ENCODE measurements at places on chromosomes 16 and 17.

- DNase-seq, result no peak
Measured at GRCh38 chr16:1958715-1959268, 546 bp upstream of the NDUFB10 start.

GRCh38 chr17:60749050-60749449 is 71.4 kb downstream of the BCAS3 start:
- DNase-seq, result no peak

DNA sequence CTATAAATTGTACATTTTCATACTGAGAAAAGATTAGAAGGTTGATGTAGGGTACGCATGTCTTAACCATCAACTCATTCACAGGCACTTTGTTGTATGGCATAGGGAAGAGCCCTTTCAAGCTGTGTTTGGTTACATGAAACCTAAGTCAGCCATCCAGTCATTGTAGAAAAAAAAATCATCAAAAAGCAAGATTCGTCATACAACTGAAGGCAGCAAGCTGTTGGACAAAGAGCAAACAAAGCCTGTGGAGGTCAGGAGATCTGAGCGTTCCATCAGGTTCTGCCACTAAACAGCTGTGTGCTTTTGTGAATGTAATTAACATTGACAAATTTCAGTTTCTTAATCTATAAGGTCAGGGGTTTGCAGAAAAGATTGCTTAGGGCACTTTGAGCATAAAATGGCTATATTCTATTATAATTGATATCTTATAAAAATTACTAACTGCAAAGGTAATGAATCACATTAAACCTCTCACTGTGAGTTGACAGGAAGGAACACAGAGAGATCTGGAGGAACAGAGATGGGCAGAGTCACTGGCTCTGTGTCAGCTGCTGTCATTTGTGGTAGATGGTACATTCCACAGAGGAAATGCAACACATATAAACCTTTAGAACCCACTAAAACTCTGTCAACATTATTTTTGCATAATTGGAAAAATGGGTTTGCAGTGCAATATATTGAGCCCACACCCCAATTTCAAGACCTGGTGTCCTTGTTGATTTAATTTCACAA is 66.3 kb upstream of the MYOCD start:
- no peak for DNase-seq

GRCh38 chr17:50297407-50297865 is 23.2 kb downstream of the TMEM92 start:
- DNase-seq, result peak; percentile 79

DNA sequence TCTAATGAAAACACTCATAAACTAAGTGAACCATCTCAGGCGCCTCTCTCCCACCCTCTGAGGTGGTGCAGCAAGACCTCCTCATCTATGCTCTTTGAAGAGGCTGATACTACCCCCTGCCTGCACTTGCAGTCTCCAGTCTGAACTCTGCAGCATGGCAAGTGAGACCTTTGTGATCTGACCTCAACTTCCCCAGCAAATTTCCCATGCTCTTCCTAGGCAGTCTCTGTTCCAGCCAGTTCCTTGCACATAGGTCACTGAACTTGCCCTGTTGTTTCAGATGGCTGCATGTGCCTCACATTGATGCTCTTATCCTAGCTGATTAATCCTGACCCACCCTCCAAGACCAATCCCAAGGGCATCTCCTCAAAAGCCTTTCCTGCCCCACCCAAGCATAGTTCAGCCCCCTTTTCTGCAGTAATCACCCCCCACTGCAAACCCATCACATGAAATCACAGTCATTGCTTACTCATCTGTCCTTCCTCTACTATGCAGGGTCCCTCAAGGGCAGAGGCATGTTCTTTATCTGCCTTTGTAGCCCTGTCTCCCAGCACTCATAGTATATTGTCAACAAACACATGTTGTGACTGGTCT is 42.0 kb downstream of the TBX21 start:
- no peak for DNase-seq

DNA sequence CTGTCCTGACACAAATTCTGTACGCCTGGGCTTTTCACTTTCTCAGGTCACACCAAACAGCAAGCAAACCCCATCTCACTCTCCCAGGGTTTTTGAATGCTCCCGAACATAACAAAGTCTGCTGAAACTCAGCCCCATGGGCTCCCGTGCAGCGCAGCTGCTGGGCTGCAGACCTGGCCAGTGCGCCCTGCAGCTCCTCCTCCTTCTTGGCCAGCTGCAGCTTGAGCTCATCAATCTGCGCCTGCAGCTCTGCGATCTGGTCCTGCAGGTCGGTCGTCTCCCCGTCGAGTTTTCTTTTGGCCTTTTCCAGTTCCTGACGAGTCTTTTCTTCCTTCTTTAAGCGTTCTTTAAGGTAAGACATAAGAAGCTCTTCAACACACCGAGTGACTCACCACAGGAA is 70.5 kb downstream of the NDEL1 start:
- DNase-seq, result no peak

DNA sequence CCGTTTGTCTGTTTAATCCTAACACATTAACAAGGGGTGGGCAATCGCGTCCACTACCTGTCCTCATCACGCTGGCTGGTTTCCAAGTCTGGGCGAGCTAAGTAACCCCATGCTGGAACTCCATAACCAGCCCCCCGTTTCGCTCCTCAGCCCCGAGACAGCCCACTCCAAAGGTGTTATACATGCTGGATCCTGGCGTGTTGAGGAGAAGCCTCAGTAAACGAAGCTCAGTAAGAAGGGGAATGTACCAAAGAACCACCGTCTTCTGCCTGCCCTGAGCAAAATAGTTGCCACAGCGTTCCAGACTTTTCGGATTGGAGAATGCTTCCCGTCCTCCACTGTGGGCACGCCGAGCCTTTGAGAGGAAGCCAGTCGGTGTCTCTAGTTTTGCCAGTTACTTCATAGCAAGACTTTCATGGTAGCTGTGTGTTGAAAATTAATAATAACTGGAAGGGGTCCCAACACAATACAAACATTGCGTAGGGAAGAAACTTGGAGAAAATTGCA is 16.1 kb upstream of the C17orf78 start:
- no peak for DNase-seq

- no peak for DNase-seq
Measured at GRCh38 chr17:63563339-63563738, 13.1 kb downstream of the DCAF7 start.

DNA sequence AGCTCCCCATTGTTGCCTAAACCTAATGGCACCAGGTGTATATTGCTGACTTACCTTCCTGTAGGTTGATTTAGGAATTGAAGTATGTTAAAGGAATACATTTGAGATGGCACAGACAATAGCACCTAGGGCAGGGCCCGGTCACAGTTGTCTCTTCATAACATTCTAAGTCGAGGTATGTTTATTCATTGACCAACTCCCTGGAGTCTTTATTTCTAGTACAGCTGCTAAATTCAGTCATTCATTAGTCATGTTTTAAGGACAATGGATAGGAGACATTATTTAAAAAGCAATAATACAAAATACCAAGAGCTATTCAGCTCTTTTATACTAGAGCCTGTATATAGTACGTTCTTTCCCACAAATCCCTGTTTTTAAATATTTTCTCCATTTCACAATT is 369.5 kb upstream of the HSBP1 start:
- DNase-seq, result no peak

GRCh38 chr17:9644910-9645751 is at the start of gene USP43:
Gene USP43, plus strand, starts transcription at chr17:9645517. Its CDS starts 116 bp downstream, at chr17:9645633.
- DNase-seq, result no peak

DNA sequence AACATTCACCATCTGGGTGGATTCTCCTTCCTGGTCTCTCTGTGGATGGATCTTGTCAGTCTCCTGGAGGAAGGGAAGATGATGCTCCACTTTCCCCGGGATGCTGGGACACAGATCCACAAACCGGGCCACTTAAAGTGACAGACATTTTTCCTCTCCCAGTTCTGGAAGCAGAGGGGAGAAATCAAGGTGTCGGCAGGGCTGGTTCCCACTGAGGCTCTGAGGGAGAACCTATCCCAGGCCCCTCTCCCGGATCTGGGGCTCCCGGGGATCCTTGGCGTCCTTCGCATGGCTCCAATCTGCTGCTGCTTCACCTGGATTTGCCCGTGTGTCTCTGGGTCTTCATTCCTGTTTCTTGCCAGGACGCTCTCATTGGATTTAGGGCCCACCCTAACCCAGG is 263.1 kb upstream of the TNRC6C start:
- DNase-seq, result peak; percentile 6

- DNase-seq, result no peak
Measured at GRCh38 chr16:80924372-80924978, 82.2 kb downstream of the CMC2 start.

DNA sequence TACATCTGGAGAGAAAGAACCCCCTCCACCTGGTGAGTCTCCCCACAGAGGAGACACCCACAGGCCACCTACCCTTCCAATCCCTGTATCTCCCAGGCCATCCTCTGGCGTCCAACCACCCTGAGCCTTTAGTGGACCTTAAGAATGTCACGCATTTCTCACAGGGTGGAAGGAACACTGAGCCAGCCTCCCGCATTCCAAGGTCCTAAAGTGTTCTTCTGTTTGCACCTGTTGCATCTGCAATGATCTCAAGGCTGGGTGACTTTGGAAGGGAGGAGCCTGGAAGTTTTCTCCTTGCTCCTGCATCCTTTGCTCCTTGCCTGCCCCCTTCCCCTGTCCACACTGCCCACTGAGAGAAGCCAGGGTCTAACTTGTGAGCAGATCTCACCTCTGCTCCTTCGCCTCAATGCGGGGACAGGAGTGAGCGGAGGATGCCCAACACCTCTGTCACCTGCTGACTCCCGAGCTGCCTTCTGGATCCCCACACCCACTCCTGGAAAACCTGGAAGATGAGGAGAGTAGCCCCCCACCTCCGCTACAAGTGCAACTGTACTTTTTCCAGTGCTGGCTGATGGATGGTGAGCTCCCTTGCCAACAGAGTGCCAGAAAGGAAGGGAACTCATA is 3.7 kb downstream of the CHST5 start:
- no peak for DNase-seq

DNA sequence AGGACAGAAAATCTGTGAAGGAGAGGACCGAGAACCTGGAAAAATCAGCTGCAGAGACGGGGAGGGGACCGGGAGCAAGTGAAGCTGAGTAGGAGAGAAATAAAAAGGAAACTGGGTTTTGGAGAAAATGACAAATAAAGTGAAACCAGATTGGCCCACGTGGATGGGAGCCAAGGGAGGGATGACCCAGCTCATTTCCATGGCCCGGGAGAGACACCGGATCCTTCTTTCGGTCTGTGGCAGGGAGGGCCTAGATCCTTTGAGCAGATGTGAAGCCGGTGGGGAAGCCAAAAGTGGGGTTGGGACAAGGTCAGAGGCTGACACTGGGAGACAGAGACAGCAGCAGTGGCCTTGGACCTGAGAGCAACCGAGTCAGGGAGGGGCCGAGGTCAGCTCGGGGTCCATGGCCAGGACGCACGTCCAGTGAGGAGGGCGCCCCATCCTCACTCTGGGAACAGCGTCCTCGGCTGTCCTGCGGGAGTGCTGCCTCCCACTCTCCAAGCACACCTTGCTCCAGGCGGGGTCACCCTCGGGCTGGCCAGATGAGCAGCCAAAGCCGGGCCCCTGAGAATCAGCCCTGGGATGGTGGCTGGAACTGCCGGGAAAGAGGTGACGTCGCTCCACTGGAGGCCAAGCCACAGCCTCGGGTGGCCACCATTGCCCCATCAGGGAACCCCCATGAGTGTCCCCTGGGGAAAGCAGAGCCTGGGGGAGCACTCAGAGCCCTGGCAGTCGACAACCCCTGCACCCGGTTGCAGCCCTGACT is 50.8 kb upstream of the CDR2 start:
- DNase-seq, result no peak

DNA sequence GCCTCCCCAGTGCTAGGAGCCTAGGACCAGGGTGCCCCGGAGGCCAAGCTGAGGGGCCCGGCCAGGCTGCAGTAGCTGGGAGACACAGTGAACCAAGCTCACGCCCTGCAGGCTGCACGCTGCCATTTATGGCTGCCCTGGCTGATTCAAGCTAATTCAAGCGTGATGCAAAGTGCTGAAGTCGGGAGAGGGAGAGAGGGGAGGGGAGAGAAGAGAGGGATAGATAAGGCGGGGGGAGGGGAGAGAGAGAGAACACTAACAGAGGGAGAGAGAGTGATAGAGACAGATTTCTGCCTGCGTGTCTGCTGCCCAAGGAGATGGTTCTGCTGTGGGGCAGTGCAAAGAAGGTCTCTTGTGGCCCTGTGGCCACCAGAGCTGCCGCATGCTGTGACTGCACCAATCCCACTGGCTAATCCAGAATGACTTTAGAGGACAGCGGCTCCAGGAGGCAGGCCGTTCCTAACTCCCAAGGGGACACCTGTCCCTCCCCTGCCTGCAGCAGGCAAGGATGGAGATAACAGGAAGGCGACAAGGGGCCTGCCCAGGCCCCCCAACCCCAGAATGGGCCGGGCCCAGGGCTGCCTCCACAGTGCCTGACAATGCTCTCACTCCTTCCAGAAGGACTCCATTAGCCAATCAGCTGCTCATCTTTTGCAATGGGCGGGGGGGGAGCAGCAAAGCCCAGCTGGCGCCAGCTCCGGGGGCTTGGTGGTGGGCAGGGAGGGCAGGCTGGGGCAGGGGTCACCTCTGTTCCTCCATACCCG is 12.9 kb downstream of the MXRA7 start:
- no peak for DNase-seq
